ENCODE measurements at places on chromosomes 7 and 10.

- H3K4me3 ChIP-seq, result no peak overlapping the region
- no peaks in the 10 kb centered on the region for H3K27me3 ChIP-seq
- no peak overlapping the region for H3K27ac ChIP-seq
- H3K36me3 ChIP-seq, result no peaks in the 10 kb centered on the region
These were observed 1361.2 kb downstream of the XPNPEP1 start for GRCh38 chr10:108562105-108562504.

DNA sequence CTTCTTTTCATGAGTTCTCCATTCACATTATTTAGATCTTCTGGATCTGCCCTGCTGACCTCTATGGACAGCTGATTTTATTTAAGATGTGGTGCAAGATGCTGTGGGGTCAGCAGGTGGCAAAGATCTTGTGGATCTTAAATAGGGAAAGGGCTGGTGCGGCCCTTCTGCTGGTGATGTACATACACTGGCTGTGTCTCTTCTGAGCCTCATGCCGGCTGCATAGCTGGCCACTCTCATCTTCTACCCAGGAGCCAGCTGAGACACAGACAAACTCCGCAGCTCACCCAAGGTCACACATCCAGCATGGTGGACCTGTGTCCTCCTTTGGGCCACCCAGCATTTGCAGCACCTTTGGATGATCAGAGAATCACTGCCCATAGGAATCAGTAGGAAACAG lies 9.7 kb downstream of the RBP3 start:
- peak; percentile 3 for DNase-seq
- no peak overlapping the region for H3K4me3 ChIP-seq
- no peaks in the 10 kb centered on the region for H3K4me1 ChIP-seq
- no peak overlapping the region for H3K27ac ChIP-seq

DNA sequence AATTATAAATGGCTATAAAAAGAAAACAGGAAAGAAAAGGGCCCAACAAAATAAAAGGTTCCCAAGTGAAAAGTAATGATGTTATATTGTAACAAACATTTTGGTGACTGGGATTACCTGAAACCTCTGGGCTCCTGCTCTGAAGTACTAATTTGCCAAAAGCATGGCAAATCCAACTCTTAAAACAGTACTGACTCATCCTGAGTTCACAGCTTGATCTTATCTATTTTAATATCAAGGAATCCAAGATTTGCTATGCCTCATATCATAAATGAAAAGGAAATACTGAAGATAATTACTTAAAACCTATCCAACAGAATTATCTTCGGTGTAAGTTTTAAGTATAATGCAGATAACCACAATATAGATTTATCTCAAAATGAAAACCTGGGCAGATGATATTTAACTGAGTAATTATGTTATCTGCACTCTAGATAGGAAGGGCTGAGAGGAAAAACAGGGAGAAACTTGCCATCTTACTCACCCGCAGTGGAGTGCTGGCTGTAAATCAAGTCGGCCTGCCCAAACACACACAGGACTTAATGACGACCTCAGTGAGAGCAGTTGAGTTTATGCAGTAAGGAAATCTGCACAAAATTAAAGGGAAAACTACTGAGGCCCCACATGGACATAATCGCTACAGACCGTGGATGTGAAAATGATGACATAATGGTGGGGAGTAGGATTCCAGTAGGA lies 48.4 kb downstream of the MPP7 start:
- H3K27ac ChIP-seq, result no peak overlapping the region
- no peaks in the 10 kb centered on the region for H3K27me3 ChIP-seq
- DNase-seq, result peak; percentile 39
- no peaks in the 10 kb centered on the region for H3K36me3 ChIP-seq
- H3K4me3 ChIP-seq, result no peak overlapping the region

- peak overlapping the region; percentile 67 for H3K27ac ChIP-seq
- peak; percentile 63 for DNase-seq
- no peak overlapping the region for H3K4me3 ChIP-seq
- H3K27me3 ChIP-seq, result no peaks in the 10 kb centered on the region
- peaks cover 54% of the 10 kb centered on the region for H3K4me1 ChIP-seq
These were observed 14.5 kb upstream of the CPA1 start for GRCh38 chr7:130365511-130366441.

GRCh38 chr7:94658826-94659225 lies 2.9 kb upstream of the SGCE start:
- H3K27me3 ChIP-seq, result no peaks in the 10 kb centered on the region
- H3K4me1 ChIP-seq, result peaks cover 14% of the 10 kb centered on the region
- no peak overlapping the region for H3K4me3 ChIP-seq

Data from body of pancreas (tissue), 4 donors.